ENCODE measurements at places on chromosomes 12 and 14. TPM values are rescaled to one million over a fixed set of nuclear protein-coding genes. Genes with fewer than 3 reads are reported as not detected.

ATXN2 gene
- polyA plus RNA-seq = 10.0 TPM

VAMP1 gene
- 4.3 TPM for polyA plus RNA-seq

SERPINA1 gene
- polyA plus RNA-seq = 2.2 TPM

MSI1 gene
- 0.15 TPM for polyA plus RNA-seq

BIN2 gene
- 2.4 TPM for polyA plus RNA-seq

RNASE3 gene
- polyA plus RNA-seq = 0.09 TPM

EGLN3 gene
- polyA plus RNA-seq = 41.1 TPM

RNASE2 gene
- polyA plus RNA-seq = 0.29 TPM

PELI2 gene
- 0.86 TPM for polyA plus RNA-seq

LMNTD1 gene
- polyA plus RNA-seq = not detected

ANKS1B gene
- 1.0 TPM for polyA plus RNA-seq

SLC6A15 gene
- 2.6 TPM for polyA plus RNA-seq

ATF7IP gene
- polyA plus RNA-seq = 8.0 TPM

WNT1 gene
- not detected for polyA plus RNA-seq

OVCH1 gene
- polyA plus RNA-seq = 0.01 TPM

ALDH1L2 gene
- polyA plus RNA-seq = 0.10 TPM

C14orf180 gene
- polyA plus RNA-seq = not detected

FBLN5 gene
- 3.3 TPM for polyA plus RNA-seq

P2RX7 gene
- 1.2 TPM for polyA plus RNA-seq

CACNA2D4 gene
- 0.89 TPM for polyA plus RNA-seq

VRK1 gene
- polyA plus RNA-seq = 12.8 TPM

TMEM132D gene
- polyA plus RNA-seq = not detected
